ENCODE measurements at places on chromosomes 5 and 9.

DNA sequence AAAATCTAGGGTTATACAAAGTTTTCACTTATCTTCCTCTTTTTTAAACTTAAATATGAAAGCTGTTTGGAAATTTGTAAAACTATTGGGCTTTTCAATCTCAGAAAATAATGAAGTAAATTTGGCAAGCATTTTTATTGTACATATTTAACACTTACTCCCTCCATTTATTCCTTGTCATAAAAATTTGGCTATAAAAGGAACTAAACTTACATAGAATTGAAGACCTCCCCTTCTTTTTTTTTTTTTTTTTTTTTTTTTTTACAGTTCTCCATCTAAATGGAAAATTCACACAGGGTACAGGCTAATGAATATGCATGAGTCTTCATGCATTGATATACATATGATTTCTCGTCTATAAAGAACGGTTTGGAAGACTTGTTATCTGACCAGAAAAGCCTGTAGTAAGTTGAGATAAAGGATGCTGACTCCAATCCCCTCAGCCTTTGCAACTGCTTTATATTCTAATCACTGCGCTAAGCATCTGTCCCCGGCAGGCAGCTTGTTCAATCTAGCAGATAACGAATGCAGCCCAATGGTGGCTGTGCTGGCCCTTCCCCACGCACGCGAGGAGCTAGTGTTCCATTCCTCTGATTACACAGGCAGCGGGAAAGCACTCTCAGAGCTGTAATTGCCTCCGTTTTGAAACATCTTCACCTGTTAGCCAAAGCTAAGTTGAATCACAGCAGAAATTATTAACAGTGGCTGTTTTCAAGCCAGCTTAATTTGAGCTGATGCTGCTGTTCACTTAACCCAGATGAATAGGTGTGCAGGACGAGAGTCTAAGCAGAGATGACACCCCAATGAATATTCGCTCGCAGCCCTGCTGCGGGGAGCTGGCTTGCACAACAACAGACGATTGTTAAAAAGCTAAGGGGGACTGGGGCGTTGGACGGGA, 453.8 kb upstream of the ZNF608 start:
- peak; percentile 47 for DNase-seq

DNA sequence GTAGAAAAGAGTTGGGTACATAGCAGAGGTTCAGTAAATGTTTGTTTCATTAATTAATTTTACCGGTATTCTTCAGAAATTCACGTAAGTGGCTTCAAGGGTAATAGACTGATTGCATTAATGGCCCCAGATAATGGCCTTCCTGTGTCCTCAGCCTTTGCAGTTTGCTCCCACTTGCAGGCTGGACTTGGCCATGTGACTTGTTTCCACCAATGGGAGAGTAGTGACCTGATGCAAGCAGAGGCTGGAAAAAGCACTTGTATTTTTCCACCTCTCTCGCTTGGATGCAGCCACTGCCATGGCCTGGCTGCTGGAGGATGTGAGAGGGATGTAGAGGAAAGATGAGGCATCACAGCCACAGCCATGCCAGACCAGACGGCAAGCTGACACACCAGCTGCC, 480.9 kb downstream of the CDK5RAP2 start:
- DNase-seq: no peak

DNA sequence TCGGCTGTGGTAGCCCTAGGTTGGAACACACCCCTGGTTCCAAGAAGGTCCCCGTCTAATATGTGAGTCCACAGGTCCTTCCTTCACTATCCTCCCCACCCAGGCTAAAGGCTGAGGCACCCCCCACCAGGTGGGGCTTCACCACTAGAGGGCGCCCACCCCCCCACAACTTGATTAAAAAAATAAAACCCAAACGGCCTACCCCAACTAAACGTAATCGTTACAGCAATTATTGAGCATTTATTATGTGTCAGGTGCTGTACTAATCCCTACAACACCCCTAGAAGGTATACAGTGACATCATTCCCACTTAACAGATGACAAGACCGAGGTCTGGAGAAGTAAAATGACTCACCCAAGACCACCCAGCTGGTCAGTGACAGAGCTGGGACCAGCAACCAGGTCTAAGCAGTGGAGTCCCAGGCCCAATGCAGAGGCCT, 65.0 kb downstream of the FGF18 start:
- no peak for DNase-seq

DNA sequence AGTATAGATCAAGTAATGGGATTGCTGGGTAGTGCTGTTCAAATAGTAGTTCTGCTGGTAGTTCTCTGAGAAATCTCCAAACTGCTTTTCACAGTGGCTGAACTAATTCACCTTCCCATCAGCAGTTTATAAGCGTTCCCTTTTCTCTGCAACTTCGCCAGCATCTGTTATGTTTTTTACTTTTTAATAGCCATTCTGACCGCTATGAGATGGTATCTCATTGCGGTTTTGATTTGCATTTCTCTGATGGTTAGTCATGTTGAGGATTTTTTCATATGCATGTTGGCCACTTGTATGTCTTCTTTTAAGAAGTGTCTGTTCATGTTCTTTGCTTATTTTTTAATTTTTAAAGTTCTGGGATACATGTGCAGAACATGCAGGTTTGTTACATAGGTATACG, 279.2 kb upstream of the NREP start:
- DNase-seq: no peak
